ENCODE measurements at places on chromosomes 3 and 15.

- no peak for DNase-seq
Observed at GRCh38 chr3:197793247-197793646, 2.2 kb downstream of the LRCH3 start.

GRCh38 chr3:99683876-99684275 is 45.5 kb downstream of the COL8A1 start:
- no peak for DNase-seq

DNA sequence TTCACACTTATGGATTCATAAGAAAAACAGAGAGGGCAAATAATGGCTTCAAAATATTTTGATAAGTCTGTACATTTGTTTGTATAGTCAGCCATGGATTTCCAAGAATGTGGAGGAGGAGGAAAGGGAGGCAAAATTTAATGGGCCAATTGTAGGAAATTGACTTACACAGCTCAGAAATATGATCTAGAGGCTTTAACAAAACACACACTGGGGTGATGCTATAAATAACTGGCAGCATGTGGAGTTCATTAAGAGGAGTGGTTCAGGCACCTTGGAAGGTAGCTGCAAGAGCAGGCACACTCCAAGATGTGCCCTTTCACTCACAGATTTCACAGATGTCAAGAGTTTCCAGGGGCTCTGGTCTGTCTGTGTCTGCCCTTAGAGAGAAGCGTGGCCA is 193.4 kb upstream of the RASGRP1 start:
- DNase-seq = no peak

- peak; percentile 67 for DNase-seq
Observed at GRCh38 chr15:99409097-99409473, 156.7 kb upstream of the MEF2A start.

DNA sequence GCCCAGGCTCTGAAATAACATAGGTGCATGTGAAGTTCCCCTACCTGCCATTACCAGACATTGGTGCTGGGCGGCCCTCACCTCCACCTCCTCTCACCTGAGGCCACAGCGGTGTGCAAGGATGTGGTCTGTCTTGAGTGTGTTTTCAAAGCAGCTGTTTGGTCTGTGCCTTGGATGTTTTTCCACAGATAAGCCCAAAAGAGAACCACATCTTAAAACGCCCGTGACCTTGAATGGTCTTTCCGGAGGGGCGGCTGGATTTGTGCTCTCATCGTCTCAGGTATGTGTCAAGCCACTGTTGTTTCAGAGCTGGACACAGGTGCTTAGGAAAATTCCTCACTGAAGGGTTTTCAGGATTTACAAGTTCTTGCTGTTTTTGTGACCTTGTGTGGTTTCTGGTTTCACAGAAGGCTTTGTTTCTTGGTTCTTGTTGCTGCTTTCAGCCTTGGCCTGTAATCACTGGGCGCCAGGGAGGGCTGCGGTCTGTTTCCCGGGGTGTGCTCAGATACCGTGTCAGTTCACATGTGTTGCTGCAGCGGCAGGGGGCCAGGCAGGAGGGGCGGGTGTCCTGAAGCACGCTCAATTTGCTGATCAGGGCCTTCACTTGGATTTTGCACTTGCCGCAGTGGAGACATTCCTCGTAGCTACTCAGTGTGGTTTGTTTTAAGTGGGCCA is 128.4 kb downstream of the IGF1R start:
- no peak for DNase-seq

DNA sequence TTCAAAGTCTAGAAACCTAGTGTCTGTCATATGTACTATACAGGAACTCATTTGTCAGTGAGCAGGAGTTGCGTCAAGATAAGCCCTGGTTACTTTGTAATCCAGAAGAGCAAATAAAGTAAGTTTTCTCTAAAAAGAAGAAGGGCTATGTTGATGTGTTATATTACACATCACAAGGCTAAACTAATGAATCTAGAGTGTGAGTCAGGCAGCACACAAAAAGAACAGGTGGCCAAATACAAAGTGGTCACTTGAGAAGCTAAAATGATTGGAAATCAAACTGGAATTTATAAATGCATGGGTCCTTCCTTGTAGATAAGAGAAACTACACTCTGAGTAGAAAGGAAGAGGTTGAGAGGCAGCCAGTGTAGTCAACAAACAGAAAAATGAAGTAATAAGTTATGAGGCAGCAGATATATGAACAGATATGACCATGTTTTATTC is 771.6 kb downstream of the DIPK2A start:
- no peak for DNase-seq

DNA sequence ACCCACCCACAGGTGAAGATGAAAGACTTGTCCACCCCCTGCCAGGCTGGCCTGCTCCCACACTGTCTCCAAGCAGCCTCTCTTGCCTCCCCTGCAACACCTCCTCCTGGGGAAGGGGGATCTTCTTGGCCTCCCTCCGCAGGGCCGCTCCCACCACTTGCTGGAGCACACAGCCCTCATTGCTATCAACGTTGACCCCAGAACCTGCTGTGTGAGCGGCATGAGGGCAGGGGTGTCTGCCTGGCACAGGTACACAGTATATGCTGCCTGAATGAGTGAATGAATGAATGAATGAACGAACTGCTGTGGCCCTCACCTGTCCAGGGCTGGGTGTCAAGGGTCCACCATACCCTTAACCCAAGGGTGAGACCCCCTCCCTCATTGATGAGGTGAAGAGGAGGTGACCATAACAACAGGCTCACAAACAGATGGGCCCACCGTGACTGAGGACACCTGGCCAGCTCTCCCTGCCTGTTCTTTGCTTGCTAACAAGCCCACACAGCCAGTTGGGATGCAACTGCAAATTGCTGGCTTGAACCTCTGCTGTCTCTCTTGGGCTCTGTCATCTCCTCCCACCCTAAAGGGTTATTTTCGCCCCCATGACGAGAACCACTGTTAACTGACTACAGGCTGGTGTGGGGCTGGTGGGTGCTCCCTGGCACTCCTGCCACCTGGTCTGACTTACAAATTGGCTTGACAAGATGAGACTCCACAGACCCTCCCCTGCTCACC is 22.5 kb downstream of the SLC41A3 start:
- DNase-seq = no peak

- no peak for DNase-seq
Observed at GRCh38 chr3:115857518-115858136, 234.3 kb downstream of the GAP43 start.

DNA sequence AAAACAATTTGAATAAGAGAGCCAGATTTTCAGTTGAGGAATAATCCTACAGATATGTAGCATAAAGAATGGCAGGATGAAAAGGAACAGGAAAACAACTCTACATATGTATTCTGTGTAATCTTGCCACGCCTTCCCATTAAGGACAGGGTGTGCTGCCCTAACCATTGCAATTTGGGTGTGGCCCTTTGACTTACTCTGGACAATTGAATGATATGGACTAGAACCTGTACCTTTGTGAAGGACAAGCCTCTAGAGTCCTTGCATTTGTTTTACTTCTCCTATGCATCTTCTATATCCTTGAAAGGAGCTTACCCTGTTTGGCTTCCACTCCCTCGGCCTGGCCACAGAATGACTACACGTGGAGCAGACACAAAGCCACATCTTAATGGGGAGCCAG is 1261.6 kb upstream of the GBE1 start:
- DNase-seq = no peak

DNA sequence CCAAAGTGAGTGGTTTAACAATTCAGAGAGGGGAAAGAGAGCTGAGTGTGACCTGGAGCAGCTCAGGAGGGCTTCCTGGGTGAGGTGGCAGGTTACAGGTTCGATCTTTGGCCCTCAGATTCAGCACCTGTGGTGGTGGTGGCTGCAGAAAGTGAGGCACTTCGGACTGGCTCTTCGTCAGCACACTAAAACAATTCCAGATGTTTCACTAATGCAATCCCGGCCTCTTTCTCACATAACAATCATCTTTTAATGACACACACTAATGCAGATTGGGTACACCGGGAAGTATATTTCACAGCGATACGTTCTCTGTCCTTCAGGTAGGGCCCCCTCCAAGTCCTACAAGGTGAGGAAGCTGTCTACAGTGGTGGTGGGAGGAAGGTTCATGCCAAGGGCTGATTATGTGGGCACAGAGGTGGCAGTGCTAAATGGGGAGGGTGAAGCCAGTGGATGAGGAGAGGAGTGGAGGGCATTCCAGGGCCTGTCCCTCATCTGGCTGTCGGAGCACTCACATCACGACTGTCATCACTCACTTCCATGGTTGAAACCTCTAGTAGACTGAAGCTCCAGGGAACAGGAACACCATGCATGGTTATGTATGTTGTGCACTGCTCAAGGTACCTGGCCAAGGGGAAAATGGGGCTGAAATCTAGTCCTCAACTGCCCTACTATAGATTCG is 171.1 kb downstream of the RAB11A start:
- no peak for DNase-seq

GRCh38 chr15:51848811-51849210 is 19.4 kb downstream of the TMOD3 start:
- DNase-seq = no peak

GRCh38 chr15:70400766-70401541 is 303.2 kb upstream of the TLE3 start:
- DNase-seq = no peak

DNA sequence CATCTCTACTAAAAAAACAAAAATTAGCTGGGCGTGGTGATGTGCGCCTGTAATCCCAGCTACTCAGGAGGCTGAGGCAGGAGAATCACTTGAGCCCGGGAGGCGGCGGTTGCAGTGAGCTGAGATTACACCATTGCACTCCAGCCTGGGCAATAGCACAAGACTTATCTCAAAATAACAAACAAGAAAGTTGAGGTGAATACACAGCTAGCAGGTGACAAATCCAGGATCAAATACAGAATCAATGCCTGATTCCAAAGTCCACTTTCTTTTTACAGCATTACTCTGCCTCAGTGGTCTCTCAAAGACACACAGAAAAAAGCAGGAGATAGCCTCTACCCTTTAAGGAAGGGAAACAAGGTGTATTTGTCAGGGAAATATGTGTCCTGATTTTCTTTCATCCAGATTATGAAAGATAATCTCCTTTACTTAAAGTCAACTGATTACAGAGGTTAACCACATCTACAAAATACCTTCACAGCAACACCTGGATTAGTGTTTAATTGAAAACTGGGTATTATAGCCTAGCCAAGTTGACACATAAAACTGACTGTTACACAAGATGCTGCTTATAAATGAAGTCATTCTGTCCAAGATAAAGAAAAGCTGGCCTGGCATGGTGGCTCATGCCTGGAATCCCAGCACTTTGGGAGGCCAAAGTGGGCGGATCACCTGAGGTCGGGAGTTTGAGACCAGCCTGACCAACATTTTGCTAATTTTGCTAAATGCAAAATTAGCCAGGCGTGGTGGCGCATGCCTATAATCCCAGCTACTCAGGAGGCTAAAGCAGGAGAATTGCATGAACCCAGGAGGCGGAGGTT is 4.0 kb upstream of the SLC25A38 start:
- DNase-seq = no peak
